ENCODE measurements at places on chromosomes 11 and 22. TPM values are rescaled to one million over a fixed set of nuclear protein-coding genes. Genes with fewer than 3 reads are reported as not detected.

DNA sequence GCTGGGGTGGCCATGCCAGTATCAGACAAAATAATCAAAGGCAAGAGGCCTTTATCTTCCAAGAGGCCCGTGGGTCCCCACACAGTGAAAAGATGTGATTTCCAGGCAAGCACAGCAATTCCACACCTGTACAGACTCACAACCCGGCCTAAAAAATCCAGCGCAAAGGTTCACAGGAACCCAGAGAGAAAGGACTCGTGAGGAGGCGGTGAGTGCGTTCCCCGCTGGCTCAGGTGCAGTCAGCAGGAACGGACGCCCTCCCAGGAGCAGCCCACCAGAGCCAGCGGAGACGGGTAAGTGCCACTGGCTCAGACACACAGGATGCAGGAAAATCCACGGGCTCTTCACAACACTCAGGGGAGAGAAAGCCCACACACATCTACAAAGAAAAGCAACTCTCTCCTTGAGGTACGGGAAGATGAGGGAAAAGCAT is 4.4 kb downstream of the TOLLIP start:
- no peak for DNase-seq
- H3K4me3 ChIP-seq: no peak overlapping the region
- H3K36me3 ChIP-seq: peaks cover 13% of the 10 kb centered on the region

DNA sequence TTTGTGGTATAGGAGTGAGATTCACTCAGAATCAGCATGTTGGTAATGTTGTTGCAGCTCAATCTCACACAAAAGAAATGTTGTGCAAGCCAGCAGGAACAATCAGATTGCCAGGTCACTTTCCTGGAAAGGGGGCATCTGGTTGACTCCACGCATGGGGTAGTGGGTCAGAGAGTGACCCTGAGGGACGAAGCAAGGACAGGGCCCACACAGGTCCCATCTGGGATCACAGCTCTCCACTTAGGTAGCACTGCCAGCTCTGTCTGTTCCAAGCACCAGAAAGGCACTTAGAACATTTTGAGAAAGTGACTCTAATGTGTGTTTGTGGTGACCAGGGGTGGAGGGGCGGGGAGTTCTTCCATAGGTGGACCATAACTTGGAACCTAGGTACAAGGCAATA is 109.5 kb downstream of the RASSF10 start:
- no peaks in the 10 kb centered on the region for H3K4me1 ChIP-seq
- H3K4me3 ChIP-seq: no peak overlapping the region
- no peaks in the 10 kb centered on the region for H3K36me3 ChIP-seq
- no peak overlapping the region for H3K27ac ChIP-seq
- DNase-seq: no peak

- DNase-seq: no peak
- H3K36me3 ChIP-seq: peaks cover 75% of the 10 kb centered on the region
- no peaks in the 10 kb centered on the region for H3K27me3 ChIP-seq
- H3K27ac ChIP-seq: no peak overlapping the region
Measured at GRCh38 chr22:46688949-46689348, 49.1 kb downstream of the CERK start.

PANX3 gene
- not detected for total RNA-seq

DNA sequence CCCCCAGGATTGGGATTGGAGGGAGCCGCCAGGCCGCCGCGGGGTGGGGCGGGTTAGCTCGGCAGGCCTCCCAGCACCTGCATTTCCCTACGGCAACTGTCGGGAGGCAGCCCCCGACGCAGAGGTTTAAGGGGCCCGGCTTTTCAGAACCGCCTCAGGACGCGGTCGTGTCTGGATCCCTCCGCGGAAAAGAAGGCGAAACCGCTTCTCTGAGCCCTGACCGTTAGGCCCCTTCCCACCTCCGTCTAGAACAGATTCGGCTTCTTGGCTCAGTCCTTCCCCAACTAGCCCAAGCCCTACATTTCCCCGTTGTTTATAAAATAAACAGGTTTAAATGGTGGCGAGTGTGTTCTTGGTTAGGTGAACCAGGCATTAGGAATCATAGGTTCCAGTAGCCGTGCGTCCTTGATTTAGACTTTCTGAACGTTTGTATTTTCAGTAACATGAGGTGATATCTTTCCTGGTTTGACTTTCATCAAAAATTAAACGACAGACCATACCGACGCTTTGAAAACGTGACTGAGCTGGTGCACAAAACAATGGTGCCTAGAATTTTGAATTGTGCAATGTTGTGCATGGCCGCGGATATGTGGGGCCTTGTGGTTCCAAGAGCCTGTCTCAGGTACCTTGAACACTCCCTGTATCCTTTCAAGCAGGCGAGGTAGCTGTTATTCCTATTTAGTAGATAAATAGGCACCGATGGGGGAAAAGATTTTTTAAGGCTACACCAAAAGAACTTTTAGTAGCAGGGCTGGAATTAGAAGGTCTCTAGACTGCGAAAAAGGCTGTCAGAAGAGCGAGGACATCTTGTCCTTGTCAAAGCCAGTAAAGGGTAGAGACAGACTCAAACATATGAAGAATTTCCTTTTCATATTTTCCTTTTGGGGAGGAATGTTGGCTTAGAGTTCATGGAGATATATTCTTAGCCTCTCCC is 1.2 kb upstream of the HSPA8 start:
- H3K4me1 ChIP-seq: peaks cover 5% of the 10 kb centered on the region
- peaks cover 26% of the 10 kb centered on the region for H3K36me3 ChIP-seq
- no peak for DNase-seq
- H3K4me3 ChIP-seq: peak overlapping the region; percentile 83
- H3K27me3 ChIP-seq: no peaks in the 10 kb centered on the region

- no peaks in the 10 kb centered on the region for H3K4me1 ChIP-seq
- no peak overlapping the region for H3K4me3 ChIP-seq
- H3K27me3 ChIP-seq: no peaks in the 10 kb centered on the region
- no peak overlapping the region for H3K27ac ChIP-seq
- H3K36me3 ChIP-seq: no peaks in the 10 kb centered on the region
Measured at GRCh38 chr11:15379483-15379882, 264.8 kb downstream of the INSC start.

- H3K27ac ChIP-seq: peak overlapping the region; percentile 64
- H3K27me3 ChIP-seq: no peaks in the 10 kb centered on the region
- no peak overlapping the region for H3K4me3 ChIP-seq
- H3K4me1 ChIP-seq: peaks cover 4% of the 10 kb centered on the region
Measured at GRCh38 chr11:130487924-130488815, 39.7 kb downstream of the ADAMTS15 start.

- H3K4me3 ChIP-seq: no peak overlapping the region
- DNase-seq: no peak
- no peak overlapping the region for H3K27ac ChIP-seq
- no peaks in the 10 kb centered on the region for H3K4me1 ChIP-seq
- no peaks in the 10 kb centered on the region for H3K27me3 ChIP-seq
- no peaks in the 10 kb centered on the region for H3K36me3 ChIP-seq
Measured at GRCh38 chr22:39721206-39722031, 150.9 kb downstream of the CACNA1I start.

- H3K4me1 ChIP-seq: no peaks in the 10 kb centered on the region
- H3K27me3 ChIP-seq: no peaks in the 10 kb centered on the region
- no peak overlapping the region for H3K27ac ChIP-seq
Measured at GRCh38 chr11:57095417-57095816, 86.3 kb upstream of the LRRC55 start.

SCGB1D4 gene
- not detected for total RNA-seq

COPB1 gene
- 29.8 TPM for total RNA-seq

- H3K27ac ChIP-seq: no peak overlapping the region
- no peak overlapping the region for H3K4me3 ChIP-seq
- H3K4me1 ChIP-seq: no peaks in the 10 kb centered on the region
- no peaks in the 10 kb centered on the region for H3K36me3 ChIP-seq
Measured at GRCh38 chr22:26417406-26417805, 11.7 kb upstream of the ASPHD2 start.

SELENOH gene
- total RNA-seq: 113 TPM

- DNase-seq: no peak
- no peaks in the 10 kb centered on the region for H3K27me3 ChIP-seq
- peak overlapping the region; percentile 91 for H3K27ac ChIP-seq
- no peaks in the 10 kb centered on the region for H3K36me3 ChIP-seq
- peaks cover 16% of the 10 kb centered on the region for H3K4me1 ChIP-seq
- H3K4me3 ChIP-seq: no peak overlapping the region
Measured at GRCh38 chr11:73175551-73176144, 33.5 kb upstream of the FCHSD2 start.

OR52H1 gene
- total RNA-seq: not detected

GRCh38 chr11:57359896-57360690 is 20.9 kb downstream of the PRG3 start:
- no peak for DNase-seq
- no peaks in the 10 kb centered on the region for H3K36me3 ChIP-seq
- no peaks in the 10 kb centered on the region for H3K27me3 ChIP-seq
- no peaks in the 10 kb centered on the region for H3K4me1 ChIP-seq
- H3K27ac ChIP-seq: no peak overlapping the region

DNA sequence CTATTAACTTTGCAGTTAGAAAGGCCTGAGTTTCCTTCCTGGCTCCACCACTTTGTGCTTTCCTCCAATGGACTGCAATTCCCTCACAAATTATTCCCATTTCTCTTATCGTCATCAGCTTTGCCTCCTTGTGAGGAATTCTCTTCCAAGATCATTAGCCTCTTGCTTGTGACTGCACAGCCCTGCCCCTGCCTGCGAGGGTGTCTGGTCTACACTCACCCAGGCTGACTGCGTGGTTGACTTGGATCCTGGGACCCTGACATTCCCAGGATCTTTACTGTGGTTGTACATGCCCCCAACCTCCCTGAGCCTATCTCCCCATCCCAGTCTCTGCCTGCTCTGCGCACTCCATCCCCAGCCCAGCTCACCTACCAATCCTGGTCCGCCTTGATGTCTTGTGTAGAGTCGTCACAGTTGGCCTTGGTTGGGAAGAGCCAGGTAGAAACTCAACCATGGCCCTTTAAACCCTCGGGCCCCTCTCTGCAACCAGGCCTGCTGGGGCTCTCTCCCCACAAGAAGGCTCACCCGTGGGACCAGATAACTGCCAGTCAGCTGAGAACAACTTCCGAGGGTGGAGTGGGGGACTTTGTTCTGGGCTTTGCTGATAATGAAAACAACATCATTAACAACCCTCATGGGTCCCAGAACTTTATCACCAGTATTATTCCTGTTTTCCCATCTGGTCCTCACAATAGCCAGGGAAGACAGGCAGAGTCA is at the start of gene OR2AT4:
TSS of gene OR2AT4 (minus strand) at position 421 of the 717 bp plus-strand sequence.
- DNase-seq: no peak
- no peaks in the 10 kb centered on the region for H3K27me3 ChIP-seq
- no peaks in the 10 kb centered on the region for H3K4me1 ChIP-seq
- H3K36me3 ChIP-seq: no peaks in the 10 kb centered on the region
- H3K4me3 ChIP-seq: no peak within 1 kb of the TSS

Measured in ascending aorta (tissue), 2 donors.